Dorsolateral prefrontal cortex (tissue), 122 donors: ENCODE measurements at places on chromosomes 12 and 14. TPM values are rescaled to one million over a fixed set of nuclear protein-coding genes. Genes with fewer than 3 reads are reported as not detected.

The RFX4 gene
- 64.2 TPM for total RNA-seq

DNA sequence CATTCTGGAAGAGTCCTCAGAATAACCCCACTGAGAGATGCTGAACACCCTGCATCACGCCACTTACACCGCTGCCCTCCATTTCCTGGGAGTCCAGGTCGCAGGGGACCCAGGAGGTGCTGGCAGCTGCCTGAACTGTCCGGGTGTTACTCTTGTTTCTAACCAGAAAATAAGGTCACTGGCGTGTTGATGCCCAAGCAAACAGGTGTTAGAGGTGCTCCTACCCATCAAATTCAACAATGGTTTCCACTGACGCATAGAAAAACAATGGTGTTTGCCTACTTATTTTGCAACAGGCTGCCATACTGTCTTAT, 23.8 kb downstream of the PITPNM2 start:
- DNase-seq = no peak

The HOXC6 gene
- not detected for total RNA-seq

GRCh38 chr12:31008961-31009840, 64.5 kb upstream of the DDX11 start:
- no peak for DNase-seq

The LUM gene
- 1.6 TPM for total RNA-seq

DNA sequence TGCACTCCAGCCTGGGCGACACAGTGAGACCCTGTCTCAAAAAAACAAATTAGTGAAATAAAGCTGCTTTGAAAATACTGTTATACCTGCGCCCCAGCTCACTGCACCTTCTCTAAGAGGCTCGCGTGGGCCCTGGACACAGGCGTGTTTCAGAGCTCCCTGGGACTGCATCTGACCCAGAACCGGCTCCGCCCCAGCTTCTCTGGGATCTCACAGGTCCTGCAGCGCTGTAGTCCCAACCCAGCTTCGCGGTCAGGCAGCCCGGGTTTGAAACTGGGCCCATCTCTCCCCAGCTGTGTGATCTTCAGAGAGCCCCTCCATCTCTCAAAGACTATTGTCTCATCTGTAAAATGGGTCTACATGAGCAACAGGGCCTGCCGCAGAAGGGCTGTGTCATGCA, 7.5 kb downstream of the RIMBP2 start:
- DNase-seq = no peak

The KERA gene
- total RNA-seq = not detected
